ENCODE measurements at places on chromosomes 16 and 17.

- no peak for DNase-seq
Observed at GRCh38 chr17:74956093-74956492, 16.5 kb downstream of the HID1 start.

DNA sequence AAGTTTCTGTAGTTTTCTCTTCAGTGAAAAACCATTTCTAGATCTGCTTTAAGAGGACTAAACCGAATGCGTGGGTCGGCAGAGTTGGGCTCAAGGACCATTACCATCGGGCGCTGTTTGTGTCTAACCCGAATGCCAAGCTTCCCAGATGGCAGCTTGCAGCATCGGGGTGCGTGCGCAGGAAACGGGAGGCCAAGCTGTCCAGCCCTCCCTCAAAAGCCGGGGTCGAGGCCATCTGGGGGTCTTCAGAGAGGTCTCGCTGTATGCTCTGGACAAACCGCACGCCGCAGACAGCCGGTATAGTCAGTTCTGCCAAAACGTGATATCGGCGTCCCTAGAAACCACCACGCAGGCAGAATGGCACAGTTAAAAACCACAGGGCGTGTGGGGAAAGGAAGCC, 178.8 kb downstream of the BANP start:
- DNase-seq: no peak

DNA sequence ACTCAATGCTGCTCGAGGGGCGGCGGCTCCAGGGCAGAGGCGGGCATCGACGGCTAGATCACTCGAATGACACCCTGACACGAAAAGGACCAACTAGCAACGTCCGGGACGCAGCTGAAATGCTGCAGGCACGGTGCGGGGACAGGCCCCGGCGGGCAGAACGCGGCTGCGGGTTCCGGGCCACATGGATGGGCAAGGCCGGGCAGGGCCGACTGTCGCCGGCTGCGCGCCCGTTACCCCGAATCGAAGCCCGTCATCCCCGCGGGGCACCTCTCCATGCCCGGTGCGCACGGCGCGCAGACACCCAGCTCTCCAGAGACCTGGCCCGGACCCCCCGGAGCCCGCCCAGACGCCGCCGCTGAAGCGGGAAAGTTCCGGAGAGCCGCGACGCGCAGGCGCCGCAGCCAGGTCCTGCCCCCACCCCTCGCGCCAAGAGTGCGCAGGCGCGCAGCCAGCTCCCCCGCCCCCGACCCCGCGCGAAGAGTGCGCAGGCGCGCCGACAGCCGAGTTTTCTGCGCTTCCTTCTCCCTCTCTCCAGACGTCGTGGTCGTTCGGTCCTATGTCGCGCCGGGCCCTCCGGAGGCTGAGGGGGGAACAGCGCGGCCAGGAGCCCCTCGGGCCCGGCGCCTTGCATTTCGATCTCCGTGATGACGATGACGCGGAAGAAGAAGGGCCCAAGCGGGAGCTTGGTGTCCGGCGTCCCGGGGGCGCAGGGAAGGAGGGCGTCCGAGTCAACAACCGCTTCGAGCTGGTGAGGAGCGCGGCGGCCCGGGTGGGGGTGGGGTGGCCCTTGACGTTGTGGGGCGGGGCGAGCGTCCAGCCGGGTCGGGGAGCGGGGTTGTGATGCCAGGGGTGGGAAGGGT, at the start of gene TCF25:
Gene TCF25, plus strand, starts transcription at position 484 of the 863 bp plus-strand sequence. Its CDS starts 76 bp downstream, at position 560.
- DNase-seq: peak; percentile 68

GRCh38 chr17:74658620-74659019, 35.1 kb upstream of the CD300E start:
- no peak for DNase-seq

DNA sequence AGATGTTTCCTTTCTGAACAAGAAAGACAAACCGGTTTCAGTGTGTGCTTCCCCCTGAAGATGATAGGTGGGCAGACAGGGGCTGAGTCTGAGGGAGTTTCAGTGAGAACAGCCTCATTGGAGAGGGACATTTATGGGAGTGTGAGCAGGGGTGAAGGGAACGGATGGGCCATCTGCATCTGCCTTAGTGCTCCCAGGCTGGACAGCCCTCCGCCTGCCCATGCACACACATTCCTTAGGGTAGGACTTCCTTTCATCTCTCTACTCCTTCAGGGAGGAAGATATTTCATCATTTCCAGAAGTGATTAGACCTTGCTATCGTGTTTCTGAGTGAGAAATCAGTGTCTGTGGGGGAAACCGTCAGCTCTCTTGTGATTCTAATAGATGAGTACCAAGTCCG, 3.8 kb downstream of the SHISA6 start:
- no peak for DNase-seq

DNA sequence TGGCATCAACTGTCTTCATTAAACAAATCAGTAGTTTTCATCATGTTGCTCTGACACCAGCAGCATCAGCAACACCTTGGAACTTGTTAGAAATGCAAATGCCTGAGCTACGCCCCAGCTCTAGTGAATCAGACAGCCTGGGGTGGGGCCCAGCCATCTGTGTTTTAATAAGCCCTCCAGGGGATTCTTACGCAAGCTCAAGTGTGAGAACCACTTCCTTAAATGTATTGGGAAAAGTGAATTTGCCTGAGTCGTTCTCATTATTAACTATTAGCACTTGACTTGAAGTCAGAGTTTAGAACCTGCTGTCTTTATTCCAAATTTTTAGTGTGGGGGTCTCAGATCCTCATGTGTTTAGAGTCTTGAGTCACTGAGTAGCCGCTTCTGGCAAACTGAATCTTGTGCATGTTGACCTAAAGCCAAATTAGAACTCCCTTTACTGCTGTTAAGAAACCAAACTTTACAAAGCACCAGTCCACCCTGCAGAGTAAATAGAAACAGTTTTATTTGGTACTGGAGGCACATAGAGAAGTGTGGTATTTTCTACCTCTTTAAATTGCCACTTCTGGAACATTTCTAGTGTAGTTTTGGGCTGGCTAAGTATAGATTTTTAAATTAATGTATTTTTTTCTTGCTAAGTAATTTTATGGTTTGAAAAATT, 137.4 kb upstream of the COX10 start:
- DNase-seq: no peak

- DNase-seq: no peak
Observed at GRCh38 chr16:82695806-82696205, 69.0 kb downstream of the CDH13 start.

DNA sequence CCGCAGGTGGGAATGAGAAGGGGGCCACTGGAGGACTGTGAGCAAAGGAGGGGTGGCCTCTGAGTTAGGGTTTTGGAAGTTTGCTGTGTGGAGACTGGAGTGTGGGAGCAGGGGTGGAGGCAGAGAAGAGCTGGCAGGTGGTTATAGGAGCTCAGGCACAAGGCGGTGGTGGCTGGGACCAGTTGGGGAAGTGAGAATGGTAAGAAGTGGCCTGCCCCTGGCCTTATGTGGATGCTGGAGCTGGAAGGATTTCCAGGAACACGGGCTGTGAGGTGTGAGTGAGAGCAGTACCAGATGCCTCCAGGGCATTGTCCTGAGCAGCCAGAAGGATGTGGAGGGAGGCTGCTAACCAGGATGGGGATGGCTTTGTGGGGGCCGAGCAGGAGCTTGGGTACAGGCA, 277.2 kb downstream of the SNX29 start:
- no peak for DNase-seq

GRCh38 chr17:82458885-82459424, 414 bp downstream of the NARF start:
- DNase-seq: peak; percentile 27

DNA sequence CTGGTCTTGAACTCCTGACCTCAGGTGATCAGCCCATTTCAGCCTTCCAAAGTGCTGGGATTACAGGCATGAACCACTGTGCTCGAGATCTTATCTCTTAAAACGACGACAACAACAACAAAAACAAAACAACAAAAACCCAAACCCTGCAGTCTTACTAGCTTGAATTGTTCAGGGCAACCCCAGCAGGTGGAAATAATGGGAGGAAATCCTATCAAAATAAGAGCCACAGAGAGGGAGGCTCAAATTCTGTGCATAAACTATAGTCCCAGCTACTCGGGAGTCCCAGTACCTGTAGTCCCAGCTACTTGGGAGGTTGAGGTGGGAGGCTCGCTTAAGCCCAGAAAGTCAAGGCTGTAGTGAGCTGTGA, 16.5 kb upstream of the ATP6V0A1 start:
- no peak for DNase-seq

DNA sequence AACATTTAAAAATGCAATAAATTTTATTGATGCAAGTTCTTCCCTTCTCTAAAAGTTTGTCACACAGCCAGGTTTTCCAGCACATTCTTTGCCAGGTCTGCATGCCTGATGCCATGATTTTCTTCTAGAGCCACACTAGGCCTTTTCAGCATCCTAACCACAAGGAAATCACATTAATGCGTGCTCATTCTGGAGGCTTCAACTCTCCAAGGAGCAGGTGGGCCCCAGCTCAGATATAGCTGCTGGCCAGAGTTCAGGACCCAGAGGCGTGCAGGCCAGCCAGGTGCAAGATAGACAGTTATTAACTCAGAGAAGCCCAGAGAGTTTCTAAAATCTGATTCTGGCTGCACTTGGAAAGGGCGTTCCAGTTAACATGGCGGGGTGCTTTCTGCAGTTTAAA, 124.5 kb upstream of the MAF start:
- no peak for DNase-seq

Data from central memory CD8-positive, alpha-beta T cell (primary cell).